ENCODE measurements at places on chromosomes 1 and 21.

DNA sequence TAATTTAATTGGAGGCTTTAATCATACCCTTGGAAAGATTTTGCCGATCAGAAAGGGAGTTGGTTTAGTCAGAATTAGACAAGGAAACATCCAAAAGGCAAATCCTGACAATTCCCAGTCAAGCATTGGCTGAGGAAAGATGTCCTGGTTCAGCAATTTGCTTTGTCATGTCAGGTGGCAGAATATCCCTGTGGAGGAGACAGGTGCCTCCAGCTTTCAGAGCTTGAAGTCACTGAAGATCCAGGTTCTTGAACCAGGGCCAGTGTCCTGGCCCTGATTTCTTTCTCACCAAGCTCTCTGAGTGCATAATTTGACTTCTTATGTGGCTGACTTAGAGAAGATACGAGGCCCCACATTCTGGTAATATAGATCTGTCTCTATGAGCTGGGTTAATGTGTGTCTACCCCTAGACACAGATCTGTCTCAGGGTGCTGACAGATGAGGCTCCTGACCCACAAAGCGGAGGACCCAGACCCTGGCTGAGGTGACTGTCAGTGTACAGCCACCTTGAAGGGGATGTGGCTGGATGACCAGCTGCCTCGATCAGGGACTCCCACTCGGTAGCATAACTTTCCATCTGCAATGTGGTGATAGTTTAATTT lies 118.9 kb downstream of the HHAT start:
- DNase-seq: no peak

- no peak for DNase-seq
Observed at GRCh38 chr1:170800265-170800664, 135.1 kb upstream of the MROH9 start.

DNA sequence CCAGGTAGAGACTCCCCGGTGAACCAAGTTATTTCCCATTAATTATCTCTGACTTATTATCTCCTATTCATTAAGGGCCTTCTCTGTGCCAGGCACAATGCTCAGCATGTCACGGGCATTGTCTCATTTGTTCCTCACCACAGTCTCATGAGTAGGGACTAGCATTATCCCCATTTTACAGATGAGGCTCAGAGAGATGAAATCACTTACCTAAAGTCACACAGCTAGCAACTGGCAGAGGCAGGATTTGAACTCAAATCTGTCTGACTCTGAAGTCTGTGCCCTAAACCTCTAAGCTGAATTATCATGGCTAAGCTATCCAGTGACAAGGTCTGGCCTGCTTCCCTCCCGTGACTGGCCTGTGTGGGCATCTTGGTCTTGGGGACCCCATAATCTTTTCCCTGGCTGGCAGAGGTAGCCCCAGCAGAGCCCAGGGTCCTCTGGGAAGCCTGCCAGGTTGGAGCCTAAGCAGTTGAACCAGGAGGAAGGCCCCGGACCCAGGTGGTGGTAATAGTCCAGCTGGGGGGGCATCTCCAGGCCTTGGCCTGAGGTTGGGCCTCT lies 4.5 kb downstream of the MAP7D1 start:
- no peak for DNase-seq

DNA sequence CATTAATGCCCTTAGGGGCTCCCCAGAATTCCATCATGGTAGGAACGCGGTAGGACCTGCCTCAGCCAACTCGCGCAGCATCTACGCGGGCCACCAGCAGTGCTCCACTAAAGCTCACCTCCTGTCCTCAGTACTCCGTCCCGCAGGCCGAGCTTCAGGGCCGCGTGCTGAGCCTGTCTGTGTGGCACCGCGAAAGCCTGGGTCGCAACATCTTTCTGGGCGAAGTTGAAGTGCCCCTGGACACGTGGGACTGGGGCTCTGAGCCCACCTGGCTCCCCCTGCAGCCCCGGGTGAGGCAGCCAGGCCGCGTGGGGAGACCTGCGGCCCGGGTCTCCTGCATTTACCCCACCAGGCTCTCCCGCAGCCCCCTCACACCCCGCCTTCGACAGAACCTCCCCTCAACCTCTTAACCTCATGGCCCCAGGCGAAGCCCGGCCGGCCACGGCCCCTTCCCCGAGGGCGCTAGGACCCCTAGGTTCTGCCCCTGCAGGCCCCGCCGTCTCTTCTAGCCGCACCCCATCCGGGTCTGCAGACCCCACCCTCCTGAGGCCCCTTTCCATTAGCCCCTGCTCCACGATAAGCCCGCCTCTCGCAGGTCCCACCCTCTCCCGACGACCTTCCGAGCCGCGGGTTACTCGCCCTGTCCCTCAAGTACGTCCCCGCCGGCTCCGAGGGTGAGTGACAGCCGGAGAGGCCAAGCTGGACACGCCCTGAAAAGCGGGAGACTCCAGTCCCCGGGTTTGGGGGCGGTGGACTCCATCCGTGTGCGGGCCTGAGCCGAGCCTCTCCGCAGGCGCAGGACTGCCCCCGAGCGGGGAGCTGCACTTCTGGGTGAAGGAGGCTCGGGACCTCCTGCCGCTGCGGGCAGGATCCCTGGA lies 9.1 kb downstream of the SYTL1 start:
- no peak for DNase-seq

- DNase-seq: no peak
Observed at GRCh38 chr1:205500240-205501233, 3.9 kb upstream of the CDK18 start.

GRCh38 chr1:220878191-220879075 lies 810 bp upstream of the HLX start:
- no peak for DNase-seq

- DNase-seq: no peak
Observed at GRCh38 chr1:180507795-180508724, 5.7 kb upstream of the ACBD6 start.

- no peak for DNase-seq
Observed at GRCh38 chr1:40056519-40057309, 16.2 kb downstream of the CAP1 start.

- no peak for DNase-seq
Observed at GRCh38 chr1:205583461-205584130, 48.2 kb downstream of the ELK4 start.

DNA sequence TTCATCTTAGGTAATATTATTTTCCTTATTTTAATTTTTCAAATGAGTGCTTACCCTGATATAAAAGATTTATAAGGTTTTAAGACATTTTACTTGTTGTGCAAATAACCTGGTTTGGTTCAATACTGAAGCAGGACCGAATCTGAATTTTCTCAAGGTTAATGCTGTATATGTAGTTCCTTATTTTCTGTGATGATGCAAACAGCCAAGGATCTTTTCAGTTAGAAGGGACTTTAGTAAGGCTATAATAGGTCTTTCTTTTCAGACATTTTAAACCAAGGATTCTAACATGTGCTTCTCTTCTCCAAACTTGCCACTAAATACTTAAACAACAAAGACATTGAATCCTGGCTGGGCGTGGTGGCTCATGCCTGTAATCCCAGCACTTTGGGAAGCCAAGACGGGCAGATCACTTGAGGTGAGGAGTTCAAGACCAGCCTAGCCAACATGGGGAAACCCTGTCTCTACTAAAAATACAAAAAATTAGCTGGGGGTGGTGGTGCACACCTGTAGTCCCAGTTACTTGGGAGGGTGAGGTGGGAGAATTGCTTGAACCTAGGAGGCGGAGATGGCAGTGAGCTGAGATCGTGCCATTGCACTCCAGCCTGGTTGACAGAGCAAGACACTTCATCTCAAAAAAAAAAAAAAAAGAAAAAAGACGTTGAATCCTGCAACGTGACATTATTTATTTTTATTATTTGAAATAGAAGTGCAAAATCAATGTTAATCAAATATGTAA lies 3.2 kb upstream of the ARPC5 start:
- no peak for DNase-seq

Measured in NCI-H1105 treated with DMSO at 0.1 percent for 48 hours (cell line).